Activated CD4-positive, alpha-beta T cell treated with anti-CD3 and anti-CD28 coated beads, Interleukin-10, Interleukin-2, amounts not matched to agents 100 ng/mL and 50 ng/mL, durations not matched to agents 16 hours and 8 hours (primary cell): ENCODE measurements at places on chromosomes 4 and X.

GRCh38 chr4:37967736-37968135 is 7.5 kb downstream of the PTTG2 start:
- DNase-seq, result no peak

DNA sequence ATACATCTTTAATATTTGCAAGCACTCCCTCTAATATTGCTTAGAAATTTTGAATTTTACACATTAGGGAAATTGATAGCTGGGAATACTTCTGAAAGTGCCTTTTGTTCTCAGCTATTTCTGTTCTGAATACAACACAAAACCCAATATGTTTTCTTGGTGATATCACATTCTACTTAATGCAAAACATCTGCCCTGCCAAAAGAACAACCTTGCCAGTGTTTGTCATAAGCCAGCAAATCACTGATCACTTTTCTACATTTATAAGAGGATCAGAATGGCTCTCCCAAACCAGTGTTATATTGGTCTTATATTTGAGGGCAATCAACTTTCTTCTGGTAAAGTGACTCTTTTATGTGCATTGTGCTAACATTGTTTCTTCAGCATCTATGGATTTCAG is 126.8 kb upstream of the APOOL start:
- no peak for DNase-seq

DNA sequence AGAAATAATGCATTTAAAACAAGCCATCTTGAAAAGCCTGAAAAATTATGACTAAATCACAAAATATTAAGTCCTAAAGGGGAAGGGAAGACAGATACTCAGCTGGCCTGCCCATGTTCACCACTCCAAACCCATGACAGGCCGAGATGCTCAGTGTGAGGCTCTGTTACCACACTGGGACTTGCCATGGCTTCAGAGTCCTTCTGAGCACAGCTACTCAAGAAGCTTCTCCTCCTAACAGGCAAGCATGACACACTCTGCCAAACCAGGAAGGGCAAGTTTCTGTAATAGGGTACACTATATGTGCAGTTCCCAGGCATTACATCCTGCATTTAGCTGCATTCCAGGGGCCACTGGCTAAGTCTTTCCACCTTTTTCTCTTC is 34.0 kb upstream of the CYBB start:
- peak; percentile 4 for DNase-seq

DNA sequence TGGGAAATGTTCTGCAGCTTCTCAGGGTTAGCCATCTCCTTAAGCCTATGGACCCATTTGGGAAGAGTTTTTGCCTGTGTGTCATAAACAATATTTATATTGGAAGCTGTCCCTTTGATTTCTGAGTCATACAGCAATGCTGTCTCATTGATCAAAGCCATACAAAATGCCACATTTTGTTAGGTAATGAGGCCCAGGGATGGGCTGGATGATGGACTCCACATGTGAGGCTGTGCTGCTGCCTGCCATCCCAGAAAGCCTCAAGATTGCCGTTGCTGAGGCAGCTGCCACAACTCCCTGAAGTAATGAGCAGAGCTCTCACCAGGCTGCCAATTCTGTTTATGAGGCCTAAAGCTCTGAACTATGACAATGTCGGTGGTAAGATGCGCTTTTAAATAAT is 12.2 kb upstream of the GJB1 start:
- no peak for DNase-seq

- no peak for DNase-seq
These were observed 342.8 kb downstream of the DMD start for GRCh38 chrX:32868524-32868895.
